T47D (cell line): ENCODE measurements at places on chromosomes 2 and 18.

- no peak for DNase-seq
These were observed 73.5 kb downstream of the MGAT5 start for GRCh38 chr2:134327367-134327766.

DNA sequence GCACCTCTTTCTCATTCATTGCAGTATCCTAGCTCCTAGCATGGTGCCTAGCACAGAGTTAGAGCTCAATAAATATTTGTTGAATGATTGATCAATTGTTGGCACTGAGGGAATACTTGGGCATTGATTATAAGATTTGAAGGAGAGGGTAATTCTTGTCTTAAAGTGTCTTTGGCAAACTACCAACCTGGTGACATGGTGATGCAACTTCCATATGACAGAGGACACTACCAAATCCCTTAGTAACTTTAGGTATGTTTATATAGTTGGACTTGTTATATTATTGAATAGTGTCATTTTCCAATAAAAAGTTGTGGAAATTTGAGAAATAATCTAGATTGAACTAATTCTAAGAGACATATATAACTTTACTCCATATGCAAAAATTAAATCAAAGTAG lies 58.6 kb upstream of the CHMP1B start:
- DNase-seq: no peak

GRCh38 chr2:193837111-193837738 lies 1642.5 kb upstream of the TMEFF2 start:
- DNase-seq: no peak

DNA sequence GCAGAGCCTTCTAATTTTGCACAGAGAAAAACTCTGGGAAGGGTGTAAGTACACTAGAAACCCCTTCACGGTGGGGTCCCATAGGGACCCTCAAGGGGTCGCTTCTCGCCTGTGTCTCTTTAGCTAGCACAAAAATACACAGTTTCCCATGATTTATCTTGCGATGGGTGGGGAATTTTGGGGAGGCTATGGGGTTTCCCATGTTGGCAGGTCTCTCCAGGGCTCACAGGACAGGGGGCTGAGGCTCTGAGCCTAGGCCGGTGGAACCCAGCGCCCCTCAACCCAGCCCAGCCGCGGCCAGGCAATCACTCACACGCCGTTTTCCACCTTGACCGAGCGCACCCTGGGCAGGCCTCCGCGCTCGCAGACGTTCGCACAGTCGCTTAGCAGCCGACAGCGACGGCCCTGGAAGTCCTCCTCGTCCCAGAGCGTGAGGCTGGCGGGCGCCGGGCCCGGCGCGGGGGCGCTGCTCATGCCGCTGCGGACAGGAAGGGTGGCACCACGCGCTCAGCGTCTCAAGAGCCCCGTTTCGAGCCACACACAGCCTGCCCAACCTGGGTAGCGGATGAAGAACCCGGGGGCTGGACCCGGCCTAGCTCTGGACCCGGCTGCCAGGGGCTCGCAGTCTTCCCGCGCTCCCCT lies 398 bp downstream of the CRYBA2 start:
- no peak for DNase-seq

- no peak for DNase-seq
These were observed 244.5 kb upstream of the EPHA4 start for GRCh38 chr2:221816566-221816965.

GRCh38 chr18:52903857-52904256 lies 563.9 kb downstream of the DCC start:
- peak; percentile 4 for DNase-seq

- DNase-seq: no peak
These were observed 87.4 kb downstream of the FAM210A start for GRCh38 chr18:13638719-13639595.

DNA sequence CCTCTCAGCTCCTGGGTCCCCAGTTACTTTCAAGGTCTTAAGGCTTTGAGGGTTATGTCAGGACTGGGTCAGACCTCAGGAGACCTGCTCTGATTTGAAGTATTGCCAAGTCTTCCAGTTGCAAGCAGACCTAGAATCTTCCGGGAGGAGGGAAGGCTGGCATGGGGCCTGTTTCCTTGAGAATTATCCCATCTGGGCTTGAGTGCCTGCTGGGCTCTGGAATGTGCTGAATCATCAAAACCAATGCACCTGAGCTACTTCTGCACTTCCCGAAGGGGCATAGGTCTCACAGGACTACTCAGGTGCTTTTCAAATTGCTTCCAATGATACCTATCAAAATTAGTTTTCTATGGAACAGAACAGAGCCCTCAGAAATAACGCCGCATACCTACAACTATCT lies 327.3 kb downstream of the XIRP2 start:
- peak; percentile 20 for DNase-seq

DNA sequence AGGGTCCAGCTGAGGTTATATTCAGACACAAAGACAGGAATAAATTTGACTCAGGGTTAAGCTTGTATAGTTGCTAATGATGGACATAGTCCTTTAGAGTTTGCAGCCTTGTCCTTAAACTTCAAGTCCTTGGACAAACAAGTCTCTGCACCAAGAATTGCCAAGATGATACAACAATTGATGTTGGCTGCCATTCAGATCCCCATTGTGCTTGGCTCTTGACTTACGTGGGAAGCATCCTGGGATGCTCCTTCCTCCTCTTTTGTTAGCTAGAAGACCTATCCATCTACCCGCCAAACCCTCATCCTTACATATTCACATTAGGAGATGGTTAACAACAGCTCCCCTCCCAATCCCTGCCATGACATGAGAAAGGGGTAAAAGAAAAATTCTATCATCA lies 115.6 kb downstream of the RDH14 start:
- no peak for DNase-seq

GRCh38 chr18:78878335-78878734 lies 101.3 kb upstream of the SALL3 start:
- no peak for DNase-seq

DNA sequence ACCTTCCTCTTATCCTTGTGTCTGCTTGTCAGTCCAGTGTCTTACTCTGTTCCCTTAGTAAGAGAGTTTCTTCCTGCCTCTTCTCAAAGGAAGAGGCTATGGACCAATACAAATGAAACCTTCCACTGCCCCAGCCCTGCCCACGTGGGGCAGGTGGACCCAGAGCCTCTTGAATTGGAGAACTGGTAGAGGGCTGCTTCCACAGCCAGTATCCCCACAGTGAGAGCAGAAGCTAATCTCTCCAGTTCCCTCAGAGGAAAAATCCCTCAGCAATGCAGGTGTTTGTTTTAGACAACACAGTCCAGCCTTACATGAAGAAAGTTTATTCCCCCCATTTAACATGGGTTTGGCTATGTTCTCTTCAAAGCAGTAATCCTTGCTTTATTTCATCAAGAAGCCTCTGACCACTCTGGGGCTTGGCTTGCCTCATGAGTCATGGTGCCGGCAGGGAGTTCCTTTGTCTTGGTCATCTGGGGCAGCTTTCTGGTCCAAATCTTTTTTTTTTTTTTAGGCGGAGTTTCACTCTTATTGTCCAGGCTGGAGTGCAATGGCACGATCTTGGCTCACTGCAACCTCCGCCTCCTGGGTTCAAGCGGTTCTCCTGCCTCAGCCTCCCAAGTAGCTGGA lies 6.5 kb upstream of the CYBRD1 start:
- no peak for DNase-seq

DNA sequence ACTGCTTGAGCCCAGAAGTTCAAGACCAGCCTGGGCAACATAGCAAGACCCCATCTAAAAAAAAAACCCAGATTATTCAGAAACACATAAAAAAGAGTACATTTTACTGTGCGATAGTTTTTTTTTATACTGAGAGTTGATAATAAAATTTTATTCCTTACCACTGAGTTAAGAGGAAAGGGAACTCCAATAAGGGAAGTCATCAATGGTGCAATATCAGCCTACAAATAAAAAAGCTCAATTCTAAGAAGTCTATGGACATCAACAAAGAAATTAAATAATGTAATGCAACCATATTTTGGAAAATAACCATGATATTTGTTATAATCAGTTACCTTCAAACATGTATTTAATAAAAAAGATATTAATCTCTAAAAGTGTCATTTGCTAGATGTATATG lies 46.6 kb downstream of the PIGN start:
- no peak for DNase-seq

- no peak for DNase-seq
These were observed 31.2 kb upstream of the GTF2A1L start for GRCh38 chr2:48586433-48586832.

DNA sequence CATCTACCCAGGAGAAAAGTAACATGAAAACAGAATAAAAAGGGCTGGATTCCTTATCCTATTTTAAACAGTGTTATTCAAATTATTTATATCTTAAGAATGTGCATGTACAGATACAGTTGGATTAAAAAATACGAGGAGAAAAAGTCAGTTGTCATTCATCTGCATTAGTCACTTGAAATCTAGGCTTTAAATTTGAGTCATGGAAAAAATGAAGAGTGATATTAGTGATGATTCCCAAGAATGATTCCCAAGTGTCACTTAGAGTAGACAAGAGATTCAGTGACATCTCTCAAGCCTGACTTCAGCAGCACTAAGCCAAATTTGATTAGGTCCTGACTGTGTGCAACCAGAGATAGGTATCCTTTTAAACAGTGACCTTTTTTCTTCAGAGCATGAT lies 394.2 kb downstream of the IRS1 start:
- DNase-seq: no peak

- no peak for DNase-seq
These were observed 37.0 kb upstream of the PKDCC start for GRCh38 chr2:42010743-42011298.

- DNase-seq: no peak
These were observed 15.6 kb downstream of the SLC39A10 start for GRCh38 chr2:195672674-195673073.

GRCh38 chr18:6495536-6495935 lies 80.8 kb upstream of the L3MBTL4 start:
- no peak for DNase-seq

- no peak for DNase-seq
These were observed 110.4 kb upstream of the RAB27B start for GRCh38 chr18:54717673-54718407.

DNA sequence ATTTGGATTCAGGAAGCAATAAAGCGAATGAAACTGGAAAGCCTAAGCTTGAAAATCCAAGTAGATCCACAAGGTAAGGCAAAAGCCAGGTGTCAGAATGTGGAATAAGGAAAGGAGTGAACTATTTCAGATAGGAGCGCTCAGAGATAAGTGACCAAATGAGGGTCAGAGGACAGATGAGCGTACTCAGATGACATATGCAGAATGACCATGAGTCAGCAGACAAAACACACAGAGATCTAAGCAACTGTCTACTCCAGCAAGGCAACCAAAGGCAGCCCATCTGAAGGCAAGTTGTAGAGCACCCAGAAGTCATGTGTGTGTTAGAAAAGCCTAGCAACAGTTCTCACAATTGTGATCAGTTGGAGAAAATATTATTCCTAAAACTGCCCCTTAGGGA lies 548.4 kb upstream of the FSHR start:
- no peak for DNase-seq

GRCh38 chr2:74756356-74756890 lies 77.5 kb upstream of the HK2 start:
- DNase-seq: no peak

- DNase-seq: no peak
These were observed 266.2 kb downstream of the ASXL3 start for GRCh38 chr18:33844232-33844631.

- DNase-seq: peak; percentile 81
These were observed at the start of gene LTBP1 for GRCh38 chr2:32946314-32947075. LTBP1 (plus strand) TSS chr2:32946953; CDS start chr2:32947325, 372 bp downstream.

DNA sequence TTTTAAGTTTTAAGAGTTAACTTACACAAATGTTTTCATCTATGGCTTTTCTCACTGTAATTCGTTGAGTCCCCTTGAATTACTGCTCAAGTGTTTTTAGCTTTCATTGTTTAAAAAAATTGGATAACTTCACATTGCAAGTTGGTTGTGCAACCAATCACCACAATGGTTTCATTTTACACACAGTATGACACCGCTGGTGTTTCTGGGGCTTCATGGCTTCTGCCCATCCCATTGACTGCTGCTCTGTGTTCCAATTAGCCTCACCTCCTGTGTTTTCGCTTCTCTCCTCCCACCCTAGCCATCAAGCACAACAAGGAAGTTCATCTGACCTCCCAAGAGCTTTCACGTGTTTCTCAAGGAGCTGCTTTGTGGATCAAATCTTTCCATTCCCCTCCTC lies 199.1 kb upstream of the CHAC2 start:
- peak; percentile 32 for DNase-seq

DNA sequence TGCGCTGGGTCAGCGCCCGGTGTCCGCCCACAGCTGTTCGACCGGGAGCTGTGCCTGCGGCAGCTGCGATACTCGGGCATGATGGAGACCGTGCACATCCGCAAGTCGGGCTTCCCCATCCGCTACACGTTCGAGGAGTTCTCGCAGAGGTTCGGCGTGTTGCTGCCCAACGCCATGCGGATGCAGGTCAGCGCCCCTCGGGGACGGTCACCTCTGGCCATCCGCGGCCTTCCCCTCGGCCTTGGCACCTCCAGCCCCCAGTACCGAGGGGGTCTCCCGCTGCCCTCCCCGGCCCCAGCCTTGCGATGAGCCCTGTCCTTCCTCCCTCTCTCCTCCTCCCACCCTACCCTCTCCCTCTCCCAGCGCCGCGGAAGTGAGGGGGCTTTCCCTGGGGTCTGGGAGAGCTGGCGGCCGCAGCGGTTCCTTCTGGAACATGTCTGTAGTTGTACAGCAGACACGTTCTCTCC lies 53.2 kb upstream of the GPR17 start:
- DNase-seq: no peak

DNA sequence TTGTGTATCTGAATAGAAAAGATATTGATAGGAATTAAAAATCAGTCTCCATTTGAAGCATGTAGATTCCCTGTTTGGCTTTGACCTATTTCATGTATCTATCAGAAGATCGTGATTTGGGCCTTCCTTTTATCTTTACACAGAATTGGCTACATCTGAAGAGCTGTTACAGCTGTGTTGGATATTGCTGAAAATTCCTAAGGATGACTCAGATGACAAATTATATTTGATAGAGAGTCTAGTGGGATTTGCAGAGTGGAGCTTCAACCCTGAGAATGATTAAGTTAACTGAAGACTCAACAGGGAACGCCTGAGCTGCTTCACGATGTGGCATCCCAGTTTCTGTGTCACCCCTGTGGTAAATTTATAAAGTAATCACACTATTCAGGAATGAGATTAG lies 4.9 kb upstream of the COL3A1 start:
- DNase-seq: no peak

DNA sequence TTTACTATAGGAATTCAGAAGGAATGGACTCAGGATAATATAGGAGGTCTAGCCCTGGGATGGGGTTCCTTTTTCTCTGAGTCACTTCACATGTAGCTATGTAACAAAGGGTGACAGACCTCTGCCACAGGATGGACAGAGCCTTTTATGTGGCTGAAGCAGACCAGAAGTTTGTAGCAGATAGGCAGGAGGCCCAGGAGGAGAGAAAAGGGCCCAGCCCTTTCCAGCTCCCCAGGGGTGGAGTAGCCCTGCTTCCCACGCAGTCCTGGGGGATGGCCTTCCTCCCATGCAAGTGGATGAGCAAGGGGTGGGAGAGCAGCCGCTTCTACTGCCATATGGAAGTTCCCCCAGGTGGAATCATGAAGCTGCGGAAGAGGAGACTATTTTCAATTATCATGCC lies 40.3 kb downstream of the ARMC9 start:
- no peak for DNase-seq

- no peak for DNase-seq
These were observed 38.6 kb downstream of the ACOXL start for GRCh38 chr2:110770959-110771431.

- no peak for DNase-seq
These were observed 82.9 kb downstream of the MSH2 start for GRCh38 chr2:47485751-47486300.

GRCh38 chr2:8249141-8249540 lies 432.7 kb upstream of the ID2 start:
- no peak for DNase-seq

GRCh38 chr2:109098251-109098920 lies 30.6 kb upstream of the SH3RF3 start:
- DNase-seq: no peak

GRCh38 chr2:172986040-172986439 lies 89.6 kb upstream of the MAP3K20 start:
- DNase-seq: no peak
